Caki2 (cell line): ENCODE measurements at places on chromosomes 12 and 14. TPM values are rescaled to one million over a fixed set of nuclear protein-coding genes. Genes with fewer than 3 reads are reported as not detected.

The C2CD5 gene
- total RNA-seq, result 11.7 and 14.6 TPM in 2 replicates

The CD63 gene
- 1,384 and 1,429 TPM in 2 replicates for total RNA-seq

The LTBR gene
- total RNA-seq, result 102 and 136 TPM in 2 replicates

The TIMM9 gene
- total RNA-seq, result 36.6 and 76.6 TPM in 2 replicates

The ANKRD33 gene
- not detected in 2 replicates for total RNA-seq

The BMP4 gene
- total RNA-seq, result 0.98 and 21.2 TPM in 2 replicates

The CKB gene
- total RNA-seq, result 14.8 and 25.2 TPM in 2 replicates

The LRIG3 gene
- 16.5 and 29.7 TPM in 2 replicates for total RNA-seq

The LTB4R2 gene
- 0.98 TPM in 1 of 2 replicates, not detected in the other for total RNA-seq

The KRT8 gene
- total RNA-seq, result 1,565 and 1,569 TPM in 2 replicates

DNA sequence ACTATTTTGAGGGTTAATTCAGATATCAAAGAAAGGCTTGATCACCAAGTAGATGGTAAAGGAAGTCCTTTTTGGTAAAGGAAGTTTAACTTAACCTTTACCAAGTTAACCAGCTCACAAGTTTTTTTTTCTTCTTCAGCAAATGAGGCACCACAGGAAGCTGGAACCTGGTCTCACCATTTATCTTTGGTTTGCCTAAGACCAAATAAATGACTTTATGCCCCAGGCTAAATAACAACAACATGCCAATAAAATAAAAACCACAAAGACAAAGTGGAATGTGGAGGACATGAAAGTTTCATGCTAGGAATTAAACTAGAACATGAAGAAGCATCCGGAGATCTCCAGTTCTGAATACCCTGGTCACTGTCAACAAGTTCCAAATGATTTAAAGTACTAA is 116.8 kb upstream of the PRICKLE1 start:
- DNase-seq, result no peak

GRCh38 chr14:78106381-78106780 is 63.8 kb upstream of the NRXN3 start:
- DNase-seq, result no peak

- peak; percentile 99 for DNase-seq
Observed at GRCh38 chr12:64010069-64010686, 165.7 kb downstream of the SRGAP1 start.

DNA sequence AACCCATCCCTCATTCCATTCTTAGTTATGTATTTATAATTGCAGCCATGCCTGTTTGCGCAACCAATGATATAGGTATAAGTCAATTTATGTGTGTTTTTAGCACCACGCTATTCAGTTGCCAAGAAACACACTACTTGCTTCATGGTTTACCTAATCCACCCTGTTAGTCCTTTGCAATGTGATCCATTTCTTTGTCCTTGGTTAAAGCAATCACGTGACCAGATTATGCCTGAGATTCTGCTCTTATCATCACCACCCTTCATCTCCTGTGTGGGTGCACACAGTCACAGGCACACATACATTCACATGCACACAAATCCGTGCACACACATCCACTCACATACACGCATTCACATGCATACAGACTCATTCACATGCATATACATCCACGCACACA is 52.3 kb upstream of the KCNA5 start:
- DNase-seq, result no peak

GRCh38 chr12:29771786-29772185 is 12.0 kb downstream of the TMTC1 start:
- no peak for DNase-seq

DNA sequence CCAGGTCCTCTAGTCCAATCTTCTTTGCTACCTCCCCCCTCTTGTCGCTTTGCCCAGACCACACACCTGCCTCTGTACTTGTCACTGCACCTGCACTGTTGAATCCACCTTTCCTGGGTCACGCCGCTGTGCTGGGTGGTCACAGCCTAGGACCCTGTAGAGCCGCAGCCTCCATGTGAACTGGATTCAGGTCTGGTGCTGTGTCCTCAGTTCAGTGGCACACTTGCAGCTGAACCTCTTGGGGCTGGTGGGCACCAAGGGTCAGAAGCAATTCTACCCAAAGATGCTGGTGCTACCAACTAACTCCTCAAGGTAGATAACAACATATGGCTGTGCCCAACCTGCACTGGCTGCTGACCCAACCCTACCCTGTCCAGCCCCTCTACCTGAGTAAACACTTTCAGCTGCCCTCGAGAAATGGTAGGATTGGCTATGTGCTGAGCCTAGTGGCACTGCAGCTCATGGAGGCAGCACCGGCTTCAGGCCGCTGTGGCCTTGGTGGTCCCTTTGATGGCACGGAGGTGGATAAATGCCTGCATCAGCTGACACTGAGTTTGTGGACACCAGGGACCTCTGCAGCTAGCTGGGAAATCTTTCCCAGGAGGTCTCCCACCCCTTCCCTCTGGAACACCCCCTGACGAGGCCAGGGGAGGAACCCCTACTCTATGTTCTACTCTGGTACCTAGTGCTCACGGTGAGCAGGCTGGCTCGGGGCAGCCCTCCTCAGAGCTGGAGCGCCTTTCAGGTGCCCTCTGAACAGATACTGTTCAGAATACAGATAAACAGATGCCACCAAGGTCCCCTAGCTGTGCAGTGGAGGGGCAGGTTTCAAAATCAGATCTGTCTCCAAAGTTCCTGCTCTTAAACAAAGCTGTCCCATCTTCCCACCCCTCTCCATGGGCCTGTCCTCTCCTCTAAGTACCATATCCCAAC is 14.3 kb downstream of the AGAP2 start:
- DNase-seq, result no peak

- DNase-seq, result no peak
Observed at GRCh38 chr14:68585690-68586089, 207.2 kb downstream of the ZFP36L1 start.

- DNase-seq, result peak; percentile 84
Observed at GRCh38 chr14:76168531-76168930, 16.8 kb downstream of the GPATCH2L start.

GRCh38 chr14:93716002-93716745 is 72.1 kb downstream of the PRIMA1 start:
- no peak for DNase-seq

- no peak for DNase-seq
Observed at GRCh38 chr12:122013791-122014590, 7.7 kb upstream of the BCL7A start.

DNA sequence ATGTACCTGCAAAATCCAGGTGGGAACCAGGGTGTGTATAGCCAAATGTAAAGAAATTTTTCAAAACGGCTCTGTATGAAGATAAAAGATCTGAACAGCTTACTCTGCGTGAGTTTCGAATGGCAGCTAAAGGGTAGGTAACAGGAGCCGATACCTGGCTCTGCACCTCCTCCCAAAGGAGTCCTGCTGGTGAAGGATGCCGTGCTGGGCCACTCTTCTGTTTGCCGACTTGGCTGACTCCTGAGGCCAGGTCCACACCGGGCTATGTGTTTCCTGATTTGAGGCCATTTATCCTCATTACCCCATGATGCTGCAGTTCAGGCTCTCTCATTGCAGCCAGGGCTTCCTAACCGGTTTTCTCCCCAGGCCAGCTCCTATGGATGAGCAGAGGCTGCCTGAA is 244.6 kb downstream of the SLC41A2 start:
- no peak for DNase-seq

GRCh38 chr14:75446447-75446846 is 18.6 kb downstream of the JDP2 start:
- DNase-seq, result no peak

GRCh38 chr14:34721129-34721528 is 6.7 kb upstream of the CFL2 start:
- DNase-seq, result no peak

DNA sequence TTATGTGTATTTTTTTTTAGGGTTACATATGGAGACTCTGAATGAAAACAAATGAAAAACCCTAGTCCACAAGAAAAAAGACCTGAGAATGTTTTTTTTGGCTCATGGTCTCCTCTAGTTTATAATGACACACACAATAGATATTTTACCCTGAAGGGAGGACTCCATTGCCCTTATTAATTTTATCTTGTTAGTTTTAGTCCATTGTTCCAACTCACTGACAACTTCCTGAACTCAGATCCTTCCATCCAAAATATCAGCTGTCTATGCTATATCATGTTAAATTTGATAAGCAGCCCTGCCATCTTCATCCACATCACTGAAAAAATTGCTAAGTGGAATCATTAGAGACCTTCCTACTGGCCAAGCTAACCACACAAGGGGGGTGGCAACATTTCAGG is 232.1 kb downstream of the MON2 start:
- DNase-seq, result peak; percentile 55

DNA sequence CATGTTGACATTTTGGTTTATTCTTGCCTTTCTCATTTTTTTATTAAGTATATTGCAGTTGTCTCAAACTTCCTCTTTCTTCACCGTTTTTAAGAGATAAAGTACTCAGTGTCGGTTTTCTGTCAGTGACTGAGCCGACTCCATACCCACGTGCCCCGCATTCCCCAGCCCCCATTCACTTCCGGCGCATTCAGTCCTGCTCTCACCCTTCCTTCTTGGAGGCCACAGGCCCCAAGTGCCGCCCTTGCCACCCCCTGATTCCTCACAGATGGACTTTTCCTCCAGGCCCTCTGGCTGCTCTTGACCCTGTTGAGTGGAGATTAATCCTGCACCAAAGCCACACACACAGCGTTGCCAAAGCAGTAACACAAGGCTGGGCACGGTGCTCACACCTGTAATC is 19.1 kb upstream of the DNAH10 start:
- DNase-seq, result no peak

DNA sequence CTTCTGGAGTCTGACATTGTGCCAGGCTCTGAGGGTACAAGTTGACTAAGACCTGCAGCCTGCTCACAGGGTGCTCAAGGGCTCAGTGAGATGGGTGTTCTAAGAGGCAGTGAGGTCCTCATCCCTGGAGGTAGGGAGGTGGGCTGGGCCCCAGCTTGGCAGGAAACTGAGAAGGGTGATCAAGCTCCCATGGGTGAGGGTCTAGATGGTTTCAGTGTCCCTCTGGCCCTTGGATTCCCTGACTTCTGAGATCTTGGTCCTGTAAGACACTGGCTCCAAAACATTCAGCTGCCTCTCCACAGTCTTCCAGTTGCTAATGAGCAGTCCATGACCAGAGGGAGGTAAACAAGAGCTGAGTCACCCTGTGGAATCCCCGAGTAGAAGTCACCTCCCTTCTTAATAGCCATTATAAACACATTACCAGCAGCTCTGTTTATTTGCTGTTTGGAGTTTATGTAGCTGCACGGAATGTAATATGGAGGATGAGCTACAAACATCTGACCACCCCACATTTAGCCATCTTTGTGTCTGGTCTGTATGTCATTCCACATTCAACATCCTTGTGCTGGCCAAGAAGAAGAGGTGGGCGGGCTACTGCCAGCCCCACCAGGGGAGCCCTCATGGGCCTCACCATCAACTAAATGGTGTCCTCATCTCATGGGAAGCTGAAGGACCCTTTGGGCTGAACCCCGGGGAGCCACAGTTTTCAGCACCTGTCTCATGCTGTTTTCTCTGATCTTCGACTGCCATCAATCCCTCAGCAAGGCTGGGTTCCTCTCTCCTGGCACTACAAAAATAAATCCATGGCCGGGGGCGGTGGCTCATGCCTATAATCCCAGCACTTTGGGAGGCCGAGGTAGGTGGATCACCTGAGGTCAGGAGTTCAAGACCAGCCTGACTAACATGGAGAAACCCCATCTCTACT is 37.2 kb upstream of the BDKRB2 start:
- DNase-seq, result peak; percentile 69

DNA sequence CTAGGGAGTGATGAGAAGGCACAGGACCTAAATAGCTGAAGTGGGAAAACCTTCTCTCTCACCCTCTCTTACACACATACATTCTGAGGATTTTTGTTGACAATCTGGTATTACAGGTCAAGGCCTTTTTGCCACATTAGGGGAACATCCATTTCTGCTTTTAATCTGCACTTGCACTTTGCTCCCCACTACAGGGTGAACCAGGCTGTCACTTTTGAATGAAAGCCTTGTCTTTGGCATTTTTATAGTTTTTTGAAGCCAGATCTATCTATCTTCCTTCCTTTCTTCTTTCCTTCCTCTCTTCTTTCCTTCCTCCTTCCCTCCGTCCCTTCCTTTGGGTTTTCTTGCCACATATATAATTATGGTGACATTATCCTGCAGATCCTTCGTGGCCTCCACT is 165.9 kb upstream of the OTX2 start:
- DNase-seq, result no peak

DNA sequence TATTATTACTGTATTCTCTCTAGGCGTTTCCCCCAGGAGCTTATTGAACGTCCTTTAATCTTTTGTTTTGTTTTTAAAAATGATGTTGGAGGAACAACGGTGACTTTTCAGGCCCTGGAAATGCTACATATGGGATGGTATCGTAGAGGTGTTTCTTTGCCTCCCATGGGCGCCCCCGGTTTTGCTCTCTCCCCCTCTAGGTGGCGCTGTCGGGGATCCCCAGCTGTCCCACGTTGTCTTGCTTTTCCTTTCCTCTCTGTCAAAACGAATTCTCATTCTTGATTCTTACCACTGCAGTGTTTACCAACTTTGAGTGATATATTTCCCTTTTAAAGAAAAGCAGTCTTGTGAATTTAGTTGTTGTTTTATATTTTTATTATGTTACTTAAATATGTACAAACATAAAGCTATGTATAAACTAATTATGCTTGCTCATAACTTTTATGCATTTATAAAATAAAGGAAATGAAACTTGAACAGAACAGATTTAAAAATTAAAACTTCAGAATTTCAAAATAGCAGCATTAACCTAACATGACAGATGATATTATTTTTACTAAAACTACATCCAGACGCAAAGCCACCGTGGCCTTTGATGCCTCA is 171.9 kb downstream of the RGS6 start:
- no peak for DNase-seq
